ENCODE measurements at places on chromosomes 5 and 9.

DNA sequence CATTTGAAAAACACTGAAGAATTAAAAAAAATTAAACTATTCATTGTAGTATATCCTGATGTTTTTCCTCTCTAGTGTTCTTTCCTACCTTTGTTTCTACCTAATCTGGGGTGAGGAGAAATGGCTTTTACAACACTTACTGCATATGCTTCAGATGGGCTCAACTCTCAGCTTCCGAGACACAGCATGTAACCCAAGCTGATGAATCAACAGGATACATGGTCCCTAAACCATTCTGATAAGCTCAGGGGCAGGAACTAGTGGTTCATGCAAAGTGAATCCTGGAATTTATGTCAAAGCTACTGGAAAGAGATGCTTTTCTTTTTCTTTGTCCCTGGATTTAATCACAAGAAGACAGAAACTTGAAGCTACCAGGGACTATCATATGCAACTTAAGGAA lies 672.5 kb upstream of the RORB start:
- DNase-seq: no peak

GRCh38 chr5:138807182-138807581 lies 54.0 kb downstream of the CTNNA1 start:
- no peak for DNase-seq

DNA sequence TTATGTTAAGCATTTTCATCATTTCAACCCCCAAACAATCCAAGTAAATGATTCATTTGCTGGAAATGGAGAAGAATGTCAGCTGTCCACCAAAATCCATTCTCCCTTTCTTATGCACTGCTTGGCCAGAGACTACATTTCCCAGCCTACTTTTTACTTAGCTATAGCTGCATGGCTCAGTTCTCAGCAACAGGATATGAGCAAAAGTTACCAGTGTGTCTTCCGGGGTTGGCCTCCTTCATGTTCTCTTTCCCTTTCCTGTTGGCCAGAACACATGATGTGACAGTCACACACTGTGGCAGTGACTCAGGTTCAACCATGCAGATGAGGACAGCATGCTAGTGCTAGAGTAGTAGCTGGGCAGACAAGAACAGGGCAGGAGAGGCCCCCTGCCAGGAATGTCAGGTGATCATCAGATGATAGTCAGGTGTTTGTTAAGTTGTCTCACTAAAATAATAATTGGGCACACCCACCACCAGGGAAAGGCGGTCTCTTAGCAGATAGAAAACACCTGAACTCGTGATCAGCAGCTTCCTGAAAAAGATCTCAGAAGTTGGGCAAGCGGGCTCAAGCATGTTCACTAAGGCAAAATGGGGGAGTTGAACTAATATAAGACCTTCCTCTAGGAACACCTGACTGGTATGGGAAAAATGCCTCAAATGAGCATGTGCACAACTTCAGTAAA lies 12.2 kb downstream of the GPR150 start:
- DNase-seq: peak; percentile 59

- no peak for DNase-seq
Observed at GRCh38 chr5:10676224-10676623, 84.8 kb downstream of the DAP start.

GRCh38 chr5:34790069-34790468 lies 48.9 kb upstream of the TTC23L start:
- DNase-seq: no peak

- DNase-seq: no peak
Observed at GRCh38 chr9:107883496-107884124, 394.0 kb upstream of the KLF4 start.

GRCh38 chr5:139565411-139566305 lies 4.5 kb downstream of the UBE2D2 start:
- DNase-seq: peak; percentile 49

DNA sequence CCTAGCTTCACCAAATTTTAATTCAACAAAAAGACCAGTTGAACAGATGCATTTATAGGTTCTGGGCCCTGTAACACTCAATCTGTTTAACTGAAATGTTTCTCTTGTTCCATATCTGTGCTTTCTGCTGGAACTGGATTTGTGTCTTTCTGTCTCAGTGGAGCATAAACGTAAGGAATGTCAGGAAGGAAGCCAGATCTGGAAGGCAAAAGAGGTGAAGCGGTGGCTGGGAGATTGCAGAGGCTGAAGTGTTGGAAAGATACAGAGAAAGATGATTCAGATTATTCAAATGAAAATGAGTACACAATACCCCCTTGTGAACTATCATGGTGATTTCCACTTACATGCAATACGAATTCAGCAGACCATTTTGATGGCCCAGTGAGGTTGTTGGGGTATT lies 406.8 kb downstream of the BRINP1 start:
- no peak for DNase-seq

DNA sequence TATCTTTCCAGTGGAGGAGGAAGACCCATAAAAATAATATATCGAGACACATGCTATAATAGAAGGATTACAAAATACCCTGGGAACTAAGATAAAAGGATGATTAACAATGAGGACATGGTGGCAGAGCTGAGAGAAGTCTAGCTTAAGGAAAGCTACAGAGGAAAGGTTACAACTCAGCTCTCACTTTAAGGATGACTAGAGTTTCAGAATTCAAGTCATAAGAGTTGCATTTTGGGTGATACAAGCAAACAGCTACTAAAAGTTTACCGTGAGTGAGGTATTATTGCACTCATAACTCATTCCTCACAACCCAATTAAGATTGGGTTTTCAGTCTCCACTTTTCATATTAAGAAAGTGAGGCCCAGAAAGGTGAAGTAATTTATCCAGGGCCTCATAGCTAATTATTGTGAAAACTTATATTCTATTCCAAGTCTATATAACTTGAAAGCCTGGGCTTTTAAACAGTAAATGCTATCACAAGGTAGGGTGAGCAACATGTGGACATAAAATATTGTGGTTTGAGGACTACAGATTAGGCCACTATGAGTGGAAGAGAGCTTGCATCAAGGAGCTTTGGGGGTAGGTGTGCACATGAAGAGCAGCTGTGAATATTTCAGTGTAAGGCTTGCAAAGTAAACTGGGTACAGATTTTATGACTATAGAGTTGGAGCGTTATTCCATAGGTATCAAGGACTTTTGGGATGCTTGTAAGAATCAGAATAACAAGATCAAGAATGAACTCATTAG lies 28.0 kb downstream of the JAKMIP2 start:
- DNase-seq: no peak

GRCh38 chr5:133460172-133460758 lies 152.1 kb downstream of the FSTL4 start:
- no peak for DNase-seq

GRCh38 chr9:109269081-109269480 lies 51.8 kb downstream of the EPB41L4B start:
- no peak for DNase-seq

GRCh38 chr9:85484235-85484634 lies 257.5 kb downstream of the AGTPBP1 start:
- no peak for DNase-seq

GRCh38 chr9:77162366-77162765 lies 15.0 kb upstream of the VPS13A start:
- DNase-seq: no peak

DNA sequence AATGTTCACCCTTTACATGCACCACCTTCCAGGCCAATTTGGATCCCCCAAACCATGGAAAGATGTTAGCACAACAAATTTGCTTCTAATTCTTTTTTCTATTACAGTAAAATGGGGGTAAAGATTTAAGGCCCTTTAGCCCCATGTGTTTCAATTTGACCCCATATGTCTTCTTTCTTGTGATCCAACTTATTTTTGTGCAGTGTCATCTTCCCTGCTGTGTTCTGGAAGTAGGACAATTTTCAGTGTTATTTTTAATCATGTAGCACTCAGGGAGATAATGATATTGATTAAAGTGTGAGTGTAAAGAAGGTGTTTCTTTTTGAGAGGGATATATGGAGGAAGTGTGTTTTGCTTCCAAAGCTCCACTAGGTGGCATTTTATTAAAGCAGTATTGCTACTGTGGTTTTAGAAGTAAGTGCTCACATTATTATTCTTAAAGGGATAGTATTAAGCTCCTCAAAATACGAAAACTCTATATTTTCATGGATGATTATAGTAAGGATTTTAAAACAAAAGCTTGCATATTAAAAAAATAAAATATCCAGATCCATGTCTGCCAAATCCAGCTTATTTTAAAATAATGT lies 118.7 kb upstream of the ATP10B start:
- no peak for DNase-seq

GRCh38 chr5:52800394-52801213 lies 12.9 kb downstream of the ITGA1 start:
- DNase-seq: no peak

GRCh38 chr5:57710126-57710525 lies 227.5 kb upstream of the ACTBL2 start:
- DNase-seq: no peak

GRCh38 chr5:158413122-158413680 lies 554.3 kb upstream of the CLINT1 start:
- DNase-seq: no peak

- no peak for DNase-seq
Observed at GRCh38 chr5:75640826-75641225, 29.6 kb downstream of the ANKDD1B start.
